ENCODE measurements at places on chromosomes 1 and 21.

DNA sequence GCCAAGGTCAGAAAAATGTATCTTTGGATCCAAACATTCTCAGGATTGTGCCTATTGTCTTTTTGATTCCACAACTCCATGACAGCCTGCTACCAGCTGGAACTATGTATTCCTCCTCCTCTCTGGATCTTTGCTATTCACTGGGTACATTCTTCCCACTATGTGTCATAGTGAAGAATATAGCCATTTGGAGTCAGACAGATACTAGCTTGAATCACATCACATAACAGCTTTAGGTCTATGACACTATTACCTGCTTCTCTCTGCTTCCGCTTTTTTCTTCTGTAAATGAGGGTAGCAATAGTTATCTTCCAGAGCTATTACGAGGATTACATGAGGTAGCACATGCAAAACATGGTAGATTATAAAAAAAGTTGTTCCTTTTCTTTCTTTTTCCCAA is 5.4 kb upstream of the EXO1 start:
- no peak for DNase-seq

DNA sequence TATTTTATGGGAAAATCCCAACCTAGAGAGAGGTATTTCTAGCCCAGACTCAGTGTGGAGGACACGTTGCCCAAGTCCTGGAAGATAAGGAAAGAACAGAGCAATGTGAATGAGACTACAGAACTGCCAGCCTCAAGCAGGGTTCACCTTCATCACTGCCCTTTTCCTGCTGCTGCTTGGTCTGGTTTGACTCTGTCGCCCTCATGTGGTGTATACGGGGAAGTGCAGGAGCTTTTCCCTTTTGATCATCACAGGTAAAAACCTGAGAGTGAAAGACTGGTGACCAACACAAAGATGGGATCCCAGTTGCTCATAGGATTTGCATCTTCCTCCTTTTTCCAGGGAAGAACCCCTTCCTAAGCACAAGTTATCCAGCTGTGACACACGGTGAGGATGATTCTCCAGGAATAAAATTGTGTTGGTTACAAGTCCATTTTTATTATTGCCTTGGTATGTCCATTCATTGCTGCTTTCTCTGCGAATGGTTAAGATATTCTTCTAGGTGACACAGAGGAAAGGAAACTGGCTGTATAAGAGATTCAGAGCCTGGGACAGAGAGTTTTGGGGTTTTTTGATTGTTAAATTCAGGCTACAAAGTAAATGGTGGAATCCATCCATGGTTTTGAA is 89.5 kb upstream of the CD53 start:
- DNase-seq = peak; percentile 41

DNA sequence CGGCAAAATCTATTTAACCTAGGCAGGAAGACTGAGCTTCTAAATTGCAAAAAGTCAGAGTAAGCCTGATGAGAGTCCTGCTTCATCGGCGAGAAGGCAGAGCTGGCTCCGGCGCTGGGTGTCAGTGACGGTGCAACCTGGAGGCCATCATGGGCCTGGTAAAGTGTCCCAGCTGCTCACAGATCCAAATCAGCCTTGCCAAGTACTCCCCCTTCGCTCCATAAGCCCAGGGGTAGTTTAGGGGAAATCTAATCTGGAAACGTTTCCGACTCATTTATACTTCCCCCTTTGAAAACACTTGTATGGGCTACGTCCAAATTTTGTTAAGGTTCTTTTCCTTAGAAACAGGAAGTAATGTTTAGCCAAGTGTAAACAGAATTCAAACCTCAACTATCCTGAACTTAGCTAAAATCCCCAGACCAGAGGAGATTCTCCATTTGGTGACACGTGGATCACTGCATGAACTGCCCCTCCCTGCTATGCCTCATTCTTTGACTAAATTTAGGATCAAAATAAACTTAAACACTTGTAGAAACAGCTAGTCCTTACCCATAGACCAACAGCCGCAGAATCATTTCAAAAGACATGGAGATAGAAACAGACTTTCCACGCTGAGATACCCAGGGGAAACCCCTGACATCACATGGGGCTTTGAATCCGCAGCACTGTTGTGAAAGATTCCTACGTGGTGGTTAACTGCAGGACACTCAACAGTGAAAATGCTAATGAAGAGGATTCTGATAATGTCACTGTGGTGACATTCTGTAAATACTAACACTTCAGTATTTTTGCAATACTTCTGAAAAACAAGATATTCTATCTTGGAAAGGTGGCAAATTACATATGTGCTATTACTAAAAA is 172.7 kb downstream of the TGFBR3 start:
- DNase-seq = no peak

- DNase-seq = no peak
These were observed 317.9 kb downstream of the NFIA start for GRCh38 chr1:61400131-61400770.

- no peak for DNase-seq
These were observed 19.2 kb upstream of the KCNE2 start for GRCh38 chr21:34344584-34344983.

GRCh38 chr1:200296091-200296661 is 113.7 kb downstream of the ZNF281 start:
- DNase-seq = no peak

GRCh38 chr1:64482720-64483119 is 12.8 kb downstream of the CACHD1 start:
- no peak for DNase-seq

DNA sequence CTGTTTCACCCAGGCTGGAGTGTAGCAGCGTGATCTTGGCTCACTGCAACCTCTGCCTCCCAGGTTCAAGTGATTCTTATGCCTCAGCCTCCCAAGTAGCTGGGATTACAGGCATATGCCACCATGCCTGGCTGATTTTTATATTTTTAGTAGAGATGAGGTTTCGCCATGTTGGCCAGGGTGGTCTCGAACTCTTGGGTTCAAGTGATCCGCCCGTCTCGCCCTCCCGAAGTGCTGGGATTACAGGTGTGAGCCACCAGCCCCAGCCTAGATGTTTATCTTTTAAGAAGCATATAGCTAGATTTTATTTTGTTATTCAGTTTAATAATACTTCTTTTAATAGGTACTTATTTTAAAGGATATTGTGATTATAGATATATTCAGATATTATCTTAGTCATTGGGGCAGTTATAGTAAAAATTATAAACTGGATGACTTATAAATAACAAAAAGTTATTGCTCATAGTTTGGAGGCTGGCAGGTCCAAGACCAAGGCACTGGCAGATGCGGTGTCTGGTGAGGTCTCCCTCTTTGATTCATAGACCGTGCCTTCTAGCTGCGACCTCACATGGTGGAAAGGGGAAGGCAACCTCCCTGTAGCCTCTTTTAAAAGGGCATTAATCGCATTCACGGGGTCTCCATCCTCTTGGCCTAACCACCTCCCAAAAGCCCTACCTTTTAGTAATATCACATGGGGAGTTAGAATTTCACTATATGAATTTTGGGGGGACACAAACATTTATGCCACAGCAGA is 3.1 kb upstream of the KCNE2 start:
- no peak for DNase-seq

DNA sequence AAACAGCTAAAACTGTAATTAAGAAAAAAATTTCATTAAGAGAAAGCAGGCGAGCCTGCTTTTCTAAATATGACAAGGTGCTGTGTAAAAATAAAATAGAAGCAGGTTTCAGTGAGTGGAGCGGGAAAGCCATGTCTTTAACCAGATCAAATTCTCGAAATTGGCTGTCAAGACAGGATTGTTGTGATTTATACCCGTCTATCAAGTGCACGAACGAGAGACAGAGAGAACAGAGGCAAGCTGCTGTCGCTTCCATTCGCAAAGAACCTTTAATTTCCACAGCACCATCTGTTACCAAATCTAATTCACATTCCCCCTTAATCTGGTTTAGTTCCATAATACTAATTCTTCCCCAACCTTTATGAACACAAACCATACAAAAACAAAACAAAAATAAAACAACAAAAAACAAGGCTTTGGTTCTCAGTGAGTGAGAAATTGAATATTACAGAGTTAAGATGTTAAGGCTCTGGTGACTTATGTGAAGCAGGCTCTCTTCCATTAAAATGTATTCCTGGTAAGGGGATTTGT is 35.0 kb downstream of the ESRRG start:
- DNase-seq = peak; percentile 31

- no peak for DNase-seq
These were observed 465.7 kb downstream of the USP25 start for GRCh38 chr21:16195538-16195910.

DNA sequence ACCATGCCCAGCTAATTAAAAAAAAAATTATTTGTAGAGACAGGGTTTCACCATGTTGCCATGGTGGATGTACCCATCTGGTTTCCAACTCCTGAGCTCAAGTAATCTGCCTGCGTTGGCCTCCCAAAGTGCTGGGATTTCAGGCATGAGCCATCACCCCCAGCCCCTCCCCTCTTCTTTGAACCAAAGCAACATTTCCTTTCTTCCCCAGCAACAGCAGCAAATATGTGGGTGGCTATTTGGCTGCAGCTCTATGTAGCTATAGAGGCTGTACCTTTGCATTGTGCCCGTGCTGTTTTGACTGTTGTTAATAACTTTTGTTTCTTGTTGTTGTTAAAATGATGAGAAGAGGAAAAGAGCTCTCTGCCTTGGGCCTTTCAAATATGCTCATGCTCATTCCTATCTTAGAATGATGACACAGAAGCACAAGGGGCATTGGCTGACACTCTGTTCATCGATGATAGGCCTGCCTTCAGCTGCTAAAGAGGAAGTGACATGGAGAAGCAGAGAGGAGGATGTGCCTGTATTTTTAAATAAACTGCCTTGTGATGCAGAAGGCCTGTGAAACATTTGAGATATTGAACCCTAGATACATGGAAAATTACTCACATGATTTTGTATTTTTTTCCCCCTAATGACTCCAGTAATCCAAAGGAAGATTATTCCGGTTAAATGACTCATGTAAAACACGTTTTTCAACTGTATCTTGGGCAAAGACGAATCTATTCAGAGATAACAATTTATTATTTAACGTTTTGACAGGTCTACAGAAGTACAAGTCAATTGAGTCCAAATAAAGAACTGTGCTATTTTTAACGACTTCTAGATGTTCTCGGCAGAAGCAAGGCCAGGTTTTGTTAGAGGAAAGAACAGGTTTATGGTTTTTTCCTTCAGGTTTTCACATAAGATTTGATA is 20.5 kb upstream of the XPR1 start:
- DNase-seq = no peak

- DNase-seq = no peak
These were observed 28.8 kb upstream of the PPP2R5A start for GRCh38 chr1:212256369-212256768.

GRCh38 chr1:118986555-118987467 is 1.3 kb downstream of the TBX15 start:
- no peak for DNase-seq

DNA sequence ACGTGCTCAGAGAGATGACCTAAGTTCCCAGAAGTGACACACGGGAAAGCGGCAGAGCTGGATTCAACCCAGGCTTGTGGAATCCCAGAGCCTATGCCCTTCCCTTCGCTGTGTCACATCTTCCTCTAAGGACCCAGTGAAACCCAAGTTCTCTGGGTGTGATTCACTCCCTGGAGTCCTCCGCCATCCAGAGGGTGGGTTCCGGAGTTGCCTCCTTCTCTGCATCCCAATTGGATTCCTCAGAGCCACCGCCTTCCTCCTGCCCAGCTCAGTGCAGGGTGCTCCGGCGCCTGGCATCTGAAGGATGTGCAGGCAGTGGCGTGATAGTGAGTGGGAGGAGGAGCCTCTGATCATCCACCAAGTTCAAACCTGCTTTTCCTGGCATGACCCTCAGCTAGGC is 20.7 kb upstream of the RCC2 start:
- no peak for DNase-seq

DNA sequence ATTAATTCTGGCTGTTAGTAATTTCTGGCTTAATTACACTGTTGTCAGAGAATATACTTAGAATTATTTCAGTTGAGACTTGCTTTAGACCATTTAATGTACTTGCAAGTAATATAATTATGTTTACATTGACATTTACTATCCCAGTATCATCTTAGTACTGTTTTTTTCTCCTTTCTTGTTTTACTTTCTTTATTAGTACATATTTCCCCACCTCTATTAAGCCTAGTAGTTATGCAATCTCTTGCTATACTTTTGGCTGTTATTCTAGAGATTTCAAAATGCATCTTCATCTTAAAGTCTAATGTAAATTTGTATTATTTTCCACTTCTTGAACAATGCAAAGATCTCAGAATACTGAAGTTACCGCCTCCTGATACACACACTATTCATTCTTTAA is 24.4 kb downstream of the BRWD1 start:
- no peak for DNase-seq

DNA sequence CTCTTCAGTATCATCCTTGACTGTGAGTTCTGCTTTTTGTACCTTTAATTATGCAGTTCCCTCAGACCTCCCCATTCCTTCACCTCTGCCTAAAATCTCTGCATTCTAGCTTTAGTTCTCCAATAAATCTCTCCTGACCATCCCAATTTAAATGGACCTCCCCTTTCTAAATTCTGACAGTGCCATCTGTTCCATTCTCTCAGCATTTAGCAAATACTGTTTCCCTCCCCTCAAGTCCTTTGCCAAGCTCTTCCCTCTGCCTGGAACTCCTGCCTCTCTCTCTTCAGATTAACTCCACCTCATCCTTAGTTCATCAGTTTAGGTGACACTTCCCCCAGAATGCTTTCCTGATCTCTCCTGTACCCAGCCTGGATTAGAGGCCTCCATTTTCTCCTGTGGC is 54.0 kb upstream of the JUN start:
- DNase-seq = no peak

DNA sequence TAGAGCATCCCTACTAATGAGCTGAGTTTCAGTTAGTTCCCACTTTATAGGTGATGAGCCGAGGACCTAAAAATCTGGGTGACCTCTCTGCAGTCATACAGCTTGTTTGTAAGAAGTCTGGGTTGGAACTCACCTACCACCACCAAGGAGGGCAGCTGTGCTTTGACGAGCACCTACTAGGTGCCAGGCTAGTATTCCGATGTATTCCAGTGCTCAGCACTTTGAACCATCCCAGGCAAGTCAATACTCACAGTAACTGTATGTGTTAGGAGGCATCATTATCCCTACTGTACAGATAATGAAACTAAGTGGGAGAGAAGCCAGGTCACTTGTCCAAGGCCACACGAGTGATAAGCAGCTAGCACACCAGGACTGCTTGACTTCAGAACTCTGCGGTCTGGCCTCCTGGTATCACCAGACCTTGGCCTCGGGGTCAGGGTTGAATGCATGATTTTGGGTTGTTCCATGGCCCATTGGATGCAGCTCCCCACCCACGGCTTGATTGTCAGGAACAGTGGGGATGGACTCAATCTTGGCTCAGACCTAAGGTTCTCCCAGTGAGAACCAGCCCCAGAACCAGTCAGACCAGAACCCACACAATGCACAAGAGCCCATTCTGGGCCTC is 20.7 kb downstream of the ECE1 start:
- DNase-seq = no peak

Measured in NCI-H1436 (cell line).